Stimulated activated CD4-positive, alpha-beta T cell treated with anti-CD3 and anti-CD28 coated beads, Interleukin-15, amount 100 ng/mL, for 1 hour (primary cell): ENCODE measurements at places on chromosomes 13 and 19.

GRCh38 chr13:90880790-90881189 lies 466.7 kb upstream of the MIR17HG start:
- no peak for DNase-seq

DNA sequence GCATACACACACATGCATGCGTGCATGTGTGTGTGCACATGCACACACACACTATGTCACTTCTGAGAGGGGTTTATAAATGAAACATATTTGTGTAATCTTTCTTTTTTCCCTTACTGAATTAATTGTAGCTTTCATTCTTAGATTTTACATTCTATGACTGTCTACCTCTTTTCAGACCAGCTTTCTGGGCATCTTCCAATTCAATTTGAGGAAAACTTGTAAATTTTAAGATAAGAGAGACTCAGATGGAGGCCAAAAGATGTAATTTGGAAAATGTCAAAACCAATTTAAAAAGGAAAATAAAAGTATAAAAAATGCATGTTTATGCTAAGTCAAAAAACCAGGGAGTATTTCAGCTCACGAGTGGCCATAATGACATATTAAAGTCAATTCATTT lies 594.5 kb downstream of the OLFM4 start:
- DNase-seq: no peak

DNA sequence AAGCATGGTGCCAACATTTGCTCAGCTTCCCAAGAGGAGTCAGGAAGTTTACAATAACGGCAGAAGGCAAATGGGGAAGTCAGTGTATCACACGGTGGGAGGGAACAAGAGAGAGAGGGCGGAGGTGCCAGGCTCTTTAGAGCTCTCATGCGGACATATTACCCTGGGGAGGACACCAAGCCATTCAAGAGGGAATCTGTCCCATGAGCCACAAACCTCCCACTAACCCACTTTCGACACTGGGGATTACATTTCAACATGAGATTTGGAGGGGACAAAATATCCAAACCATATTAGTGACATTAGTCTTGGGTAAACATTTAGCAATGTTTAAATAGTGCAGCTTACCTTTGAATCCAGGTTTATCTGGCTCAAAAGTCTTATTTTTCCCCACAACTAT lies 69.9 kb downstream of the SLAIN1 start:
- no peak for DNase-seq

GRCh38 chr13:26784704-26785639 lies 24.4 kb upstream of the GPR12 start:
- no peak for DNase-seq

DNA sequence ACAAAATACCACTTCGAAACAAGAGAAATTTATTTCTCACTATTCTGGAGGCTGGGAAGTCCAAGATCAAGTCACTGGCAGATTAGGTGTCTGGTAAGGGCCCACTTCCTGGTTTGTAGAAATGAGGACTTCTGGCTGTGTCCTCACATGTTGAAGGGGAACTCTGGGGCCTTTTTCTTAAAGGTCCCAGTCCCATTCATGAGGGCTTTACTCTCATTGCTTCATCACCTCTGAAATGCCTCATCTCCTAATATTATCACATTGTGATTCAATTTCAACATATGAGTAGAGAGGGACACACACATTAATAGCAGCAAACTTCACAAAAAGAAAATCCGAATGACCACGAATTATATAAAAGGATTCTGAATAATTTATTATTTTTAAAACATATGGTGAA lies 21.6 kb upstream of the SIGLEC14 start:
- no peak for DNase-seq

- DNase-seq: no peak
Observed at GRCh38 chr13:27252467-27252866, 1.1 kb downstream of the RPL21 start.

DNA sequence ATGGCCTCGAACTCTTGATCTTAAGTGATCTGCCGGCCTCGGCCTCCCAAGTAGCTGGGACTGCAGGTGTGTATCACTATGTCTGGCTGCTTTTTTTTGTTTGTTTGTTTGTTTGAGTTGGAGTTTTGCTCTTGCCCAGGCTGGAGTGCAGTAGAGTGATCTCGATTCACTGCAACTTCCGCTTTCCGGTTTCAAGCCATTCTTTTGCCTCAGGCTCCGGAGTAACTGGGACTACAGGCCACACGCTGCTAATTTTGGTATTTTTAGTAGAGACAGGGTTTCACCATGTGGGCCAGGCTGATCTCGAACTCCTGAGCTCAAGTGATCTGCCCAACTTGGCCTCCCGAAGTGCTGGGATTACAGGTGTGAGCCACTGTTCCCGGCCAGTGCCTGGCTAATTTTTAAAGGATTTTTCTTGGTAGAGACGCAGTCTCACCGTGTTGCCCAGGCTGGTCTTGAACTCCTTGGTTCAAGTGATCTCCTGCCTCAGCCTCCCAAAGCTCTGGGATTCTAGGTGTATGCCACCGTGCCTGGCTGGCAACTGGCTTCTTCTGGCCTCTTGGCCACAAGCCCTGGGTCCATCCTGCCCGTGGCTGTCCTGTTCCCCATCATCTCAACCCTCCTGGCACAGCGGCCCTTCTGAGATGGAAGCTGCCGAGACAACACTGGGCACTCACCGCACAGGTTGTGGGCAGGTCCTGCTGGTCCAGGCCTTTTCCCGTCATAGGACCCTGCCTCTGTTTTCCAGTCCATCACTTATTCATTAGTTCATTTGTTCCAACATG lies 11.5 kb downstream of the TECR start:
- no peak for DNase-seq

DNA sequence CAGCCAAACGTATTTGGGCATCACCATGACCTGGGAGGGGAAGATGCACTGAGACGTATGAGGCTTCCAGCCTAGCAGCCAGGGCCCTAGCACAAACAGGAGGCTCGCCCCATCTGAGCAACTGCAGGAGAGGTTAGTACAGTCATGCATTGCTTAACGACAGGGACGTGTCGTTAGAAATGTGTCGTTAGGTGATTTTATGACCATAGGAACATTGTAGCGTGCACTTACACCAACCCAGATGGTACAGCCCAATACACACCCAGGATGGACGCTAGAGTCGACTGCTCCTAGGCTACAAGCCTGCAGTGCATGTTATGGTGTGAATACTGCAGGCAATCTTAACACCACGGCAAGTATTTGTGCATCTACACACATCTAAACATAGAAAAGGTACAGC lies 9.3 kb downstream of the CD177 start:
- no peak for DNase-seq

DNA sequence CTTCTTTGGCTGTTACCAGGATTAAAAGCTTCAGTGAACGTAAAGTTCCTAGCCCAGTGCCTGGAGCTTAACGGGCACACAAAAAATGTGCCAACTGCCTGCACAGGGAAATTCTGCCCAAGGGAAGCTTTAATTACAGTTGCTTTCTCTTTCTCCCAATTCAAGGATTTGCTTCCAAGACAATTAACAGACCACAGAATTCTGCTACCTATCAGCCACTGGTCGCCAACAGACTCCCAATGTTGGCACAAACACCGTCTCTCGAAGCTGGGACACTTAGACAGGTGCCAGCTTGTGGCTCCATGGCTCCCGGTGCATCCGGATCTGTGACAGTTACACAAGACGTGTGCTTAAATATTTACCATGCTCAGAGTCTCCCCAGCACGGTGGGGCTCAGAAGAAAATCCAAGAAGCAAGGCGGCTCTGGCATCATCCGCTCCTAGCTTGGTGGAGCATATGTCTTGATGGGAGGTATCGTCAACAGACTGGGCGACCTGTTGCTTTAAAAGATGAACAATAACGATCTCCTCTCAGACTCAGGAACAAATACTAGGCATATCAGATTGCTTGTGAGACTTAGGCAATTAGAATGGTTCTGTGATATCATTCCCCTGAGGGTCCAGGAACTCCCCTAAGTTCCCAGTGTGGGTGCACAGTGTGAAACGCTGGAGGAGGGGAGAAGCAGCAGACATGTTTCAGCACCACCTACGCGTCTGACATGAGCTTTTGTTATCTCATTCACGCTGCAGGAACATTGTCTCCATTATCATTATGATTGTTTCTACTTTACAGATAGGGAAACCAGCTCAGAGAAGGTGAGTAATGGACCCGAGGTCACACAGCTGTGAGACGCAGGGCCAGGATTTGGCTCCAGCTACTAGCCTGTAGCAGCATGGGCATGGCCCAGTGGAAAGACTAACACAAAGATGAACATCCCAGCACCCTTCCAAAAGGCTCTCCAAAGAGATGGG lies 61.6 kb downstream of the ALOX5AP start:
- no peak for DNase-seq

GRCh38 chr13:50202485-50202884 lies 187.2 kb downstream of the KCNRG start:
- no peak for DNase-seq

DNA sequence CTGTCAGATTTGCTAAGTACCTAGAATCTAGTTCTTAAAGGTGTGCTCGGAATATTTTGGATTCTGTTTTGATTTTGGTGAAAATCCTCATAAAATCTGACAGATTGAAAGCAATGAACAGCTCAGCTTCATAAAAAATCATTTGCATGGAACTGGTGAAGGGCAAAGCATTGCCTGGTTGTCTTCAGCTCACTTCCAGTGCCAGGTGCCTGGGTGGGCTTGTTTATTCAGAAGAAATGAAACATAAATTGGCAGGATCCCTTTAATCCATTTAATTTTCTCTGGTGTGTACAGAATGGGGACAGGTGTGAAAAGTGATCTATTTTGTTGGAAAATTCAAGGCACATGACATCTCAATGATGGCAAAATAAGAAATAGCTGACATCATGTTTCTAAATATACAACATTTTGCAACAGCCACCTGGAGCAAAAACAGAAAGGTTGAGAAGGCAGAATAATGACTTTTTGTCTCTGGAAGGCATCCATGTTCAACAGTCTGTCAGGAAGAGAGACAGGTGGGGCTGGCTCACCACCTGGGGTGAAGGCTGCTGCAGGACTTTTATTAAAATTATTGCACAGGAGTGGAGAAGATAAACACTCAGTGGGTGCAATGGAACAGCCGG lies 52.2 kb downstream of the RFC3 start:
- no peak for DNase-seq

- no peak for DNase-seq
Observed at GRCh38 chr13:43990021-43990420, 110.3 kb downstream of the LACC1 start.

GRCh38 chr19:8320564-8321066 lies 560 bp downstream of the NDUFA7 start:
- no peak for DNase-seq

- no peak for DNase-seq
Observed at GRCh38 chr19:8504171-8504570, 1.7 kb upstream of the PRAM1 start.

DNA sequence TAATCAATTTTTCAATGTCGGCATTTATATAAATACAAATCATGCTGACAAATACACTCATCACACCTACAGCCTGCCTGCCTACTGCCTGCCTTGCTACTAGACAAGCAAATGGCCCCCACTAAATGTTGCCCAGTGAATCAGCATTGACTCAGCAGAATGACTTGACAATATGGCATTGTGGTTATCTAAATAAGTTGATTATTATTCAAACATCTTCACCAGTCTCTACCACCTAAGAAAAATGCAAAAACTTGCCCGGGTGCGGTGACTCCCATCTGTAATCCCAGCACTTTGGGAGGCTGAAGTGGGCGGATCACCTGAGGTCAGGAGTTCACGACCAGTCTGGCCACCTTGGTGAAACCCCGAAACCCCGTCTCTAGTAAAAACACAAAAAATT lies 296.1 kb downstream of the PCDH9 start:
- no peak for DNase-seq

DNA sequence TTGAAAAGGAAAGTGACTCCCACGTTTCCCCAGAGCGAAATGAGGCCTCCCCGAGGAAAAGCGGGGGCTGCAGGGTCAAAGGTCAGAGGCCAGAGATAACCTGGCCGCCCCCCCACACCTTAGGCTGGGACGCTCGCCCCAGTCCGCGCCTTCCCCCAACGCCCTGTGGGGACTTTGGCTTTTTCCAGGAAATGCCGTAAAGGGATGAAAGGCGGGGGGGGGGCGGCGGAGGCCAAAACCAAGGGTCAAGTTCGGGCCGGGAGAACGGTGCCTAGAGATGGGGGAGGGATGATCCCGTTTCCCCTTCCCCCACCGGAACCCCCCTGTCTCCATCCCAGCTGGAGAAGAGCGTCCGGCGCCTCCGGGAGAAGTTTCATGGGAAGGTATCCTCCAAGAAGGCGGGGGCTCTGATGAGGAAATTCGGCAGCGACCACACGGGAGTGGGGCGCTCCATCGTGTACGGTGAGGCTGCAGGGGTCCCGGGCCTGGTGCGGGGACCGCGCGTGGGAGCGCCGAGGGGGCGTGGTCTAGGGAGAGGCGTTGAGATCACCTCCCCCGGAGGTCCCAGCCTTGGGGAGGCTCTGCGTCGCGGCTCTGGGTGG lies 575 bp downstream of the SHFL start:
- no peak for DNase-seq

- DNase-seq: peak; percentile 61
Observed at GRCh38 chr19:6048793-6049405, 61.4 kb downstream of the RFX2 start.

- DNase-seq: no peak
Observed at GRCh38 chr13:26541041-26541440, 16.4 kb upstream of the WASF3 start.

- no peak for DNase-seq
Observed at GRCh38 chr19:43534816-43535761, 2.1 kb downstream of the ZNF575 start.

- no peak for DNase-seq
Observed at GRCh38 chr19:11457831-11458230, 22.4 kb downstream of the PRKCSH start.

DNA sequence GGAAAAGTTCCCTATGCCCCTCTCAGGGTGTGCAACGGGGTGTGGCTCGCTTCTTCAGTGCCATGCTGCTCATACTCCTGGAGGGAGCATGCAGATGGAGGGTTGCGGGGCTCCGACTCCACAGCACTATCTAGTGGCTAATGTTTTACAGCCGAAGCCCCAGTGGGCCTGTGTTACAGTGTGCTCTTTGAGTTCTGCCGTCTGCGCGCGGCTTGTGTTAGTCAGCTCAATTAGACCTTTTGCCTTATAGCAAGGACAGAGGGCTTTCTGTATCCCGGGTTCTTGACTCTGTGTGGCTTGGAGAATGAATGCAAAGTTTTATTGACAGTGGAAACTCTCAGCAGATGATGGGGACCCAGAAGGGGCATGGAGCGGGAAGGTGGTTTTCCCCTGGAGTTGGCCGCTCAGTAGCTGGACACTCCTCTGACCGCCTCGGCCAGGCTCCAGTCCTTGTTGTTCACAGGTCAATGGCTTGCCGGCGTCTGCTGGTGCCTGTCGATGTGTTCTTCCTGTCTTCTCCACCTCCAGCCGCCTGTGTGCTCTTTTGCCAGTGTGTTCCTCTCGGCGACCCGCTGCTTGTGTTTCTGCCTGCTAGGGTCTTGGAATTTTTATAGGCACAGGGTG lies 383.4 kb downstream of the LMO7 start:
- DNase-seq: no peak

GRCh38 chr13:68927387-68928026 lies 1180.1 kb upstream of the ATXN8OS start:
- no peak for DNase-seq
